ENCODE measurements at places on chromosomes 13 and 19.

- no peak for DNase-seq
Observed at GRCh38 chr19:21147540-21147939, 5.7 kb downstream of the ZNF431 start.

DNA sequence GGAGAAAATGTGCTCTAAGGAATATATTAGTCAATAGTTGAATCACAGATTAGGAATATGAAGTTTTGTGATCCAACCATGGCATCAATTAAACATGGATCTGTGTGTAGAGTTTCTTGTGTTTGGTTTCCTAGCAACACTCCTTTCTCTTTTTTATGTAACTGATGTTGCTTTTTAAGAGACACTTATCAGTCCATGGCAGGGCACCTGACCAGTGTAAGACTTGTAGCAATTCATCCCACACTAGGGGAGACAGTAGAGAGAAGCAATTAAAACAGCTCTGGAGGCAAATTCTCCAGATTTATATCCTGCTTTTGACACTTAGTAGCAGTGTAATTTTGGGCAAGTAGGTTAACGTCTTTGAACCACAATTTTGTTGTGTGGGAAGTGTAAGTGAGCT, 1229.0 kb downstream of the PCDH9 start:
- no peak for DNase-seq

GRCh38 chr19:4624733-4625362, 14.5 kb upstream of the TNFAIP8L1 start:
- no peak for DNase-seq

- no peak for DNase-seq
Observed at GRCh38 chr13:54356849-54357248, 1328.2 kb downstream of the OLFM4 start.

DNA sequence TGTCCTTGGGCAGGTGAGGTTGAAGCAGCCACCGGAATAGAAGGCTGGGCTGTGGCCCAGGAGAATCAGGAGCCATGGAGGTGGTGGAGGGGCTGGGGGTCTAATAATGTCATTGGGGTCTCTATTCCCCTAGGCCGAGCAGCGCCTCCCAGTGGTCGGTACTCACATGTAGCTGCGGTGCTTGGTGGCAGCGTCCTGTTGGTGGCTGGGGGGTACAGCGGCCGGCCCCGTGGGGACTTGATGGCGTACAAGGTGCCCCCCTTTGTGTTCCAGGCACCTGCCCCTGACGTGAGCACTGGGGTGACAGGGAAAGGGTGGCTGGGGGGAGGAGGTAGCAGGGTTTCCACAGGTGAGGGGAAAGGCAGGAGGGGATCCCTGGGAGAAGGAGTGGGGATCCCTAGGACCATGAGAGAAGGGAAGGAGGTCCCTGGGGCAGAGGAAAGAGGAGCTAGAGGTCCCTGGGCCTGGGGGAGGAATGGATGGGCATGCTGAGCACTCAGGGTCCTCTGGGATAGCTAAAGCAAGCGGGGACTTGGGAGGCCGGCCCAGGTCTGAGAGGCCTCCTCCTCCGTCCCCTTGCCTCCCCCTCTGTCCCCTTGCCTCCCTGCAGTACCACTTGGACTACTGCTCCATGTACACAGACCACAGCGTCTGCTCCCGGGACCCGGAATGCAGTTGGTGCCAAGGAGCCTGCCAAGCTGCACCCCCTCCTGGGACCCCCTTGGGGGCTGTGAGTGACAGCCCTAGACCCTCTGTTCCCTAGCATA, 18.1 kb downstream of the MEGF8 start:
- no peak for DNase-seq

- no peak for DNase-seq
Observed at GRCh38 chr19:43455321-43456113, 9.9 kb downstream of the LYPD3 start.

DNA sequence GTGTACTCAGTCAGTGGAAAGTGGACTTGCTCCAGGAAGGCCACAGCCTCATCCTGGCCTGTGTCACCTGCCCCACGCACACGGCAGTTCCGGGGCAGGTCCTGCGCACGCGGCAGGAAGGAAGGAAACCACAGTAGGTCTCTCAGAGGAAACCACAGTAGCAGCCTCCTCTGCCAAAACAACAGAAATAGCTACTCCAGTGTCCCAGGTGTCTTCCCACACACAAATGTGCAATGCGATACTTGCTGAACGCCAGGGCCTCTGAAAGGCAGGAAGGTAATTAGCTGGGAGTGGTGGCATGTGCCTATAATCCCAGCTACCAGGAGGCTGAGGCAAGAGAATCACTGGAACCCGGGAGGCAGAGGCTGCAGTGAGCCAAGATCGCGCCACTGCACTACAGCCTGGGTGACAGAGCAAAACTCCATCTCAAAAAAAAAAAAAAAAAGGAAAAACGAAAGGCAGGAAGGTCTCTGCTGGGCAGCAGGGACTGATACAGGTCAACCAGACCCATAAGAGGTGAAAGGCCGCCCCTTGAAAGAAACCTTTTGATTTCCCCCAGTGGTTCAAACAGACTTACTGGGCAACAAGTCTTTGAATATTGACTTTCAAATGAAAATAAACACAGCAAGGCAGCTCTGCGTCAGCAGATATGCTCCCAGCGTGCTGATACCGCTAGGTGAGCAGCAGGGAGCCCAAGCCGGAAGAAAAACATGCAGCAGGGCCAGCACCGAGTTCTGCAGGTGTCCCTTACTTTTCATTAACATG, 49.5 kb downstream of the CRYL1 start:
- DNase-seq = peak; percentile 68

GRCh38 chr13:112592181-112592580, 4.2 kb upstream of the TUBGCP3 start:
- DNase-seq = no peak

- DNase-seq = no peak
Observed at GRCh38 chr19:5822181-5822844, 17.2 kb downstream of the FUT6 start.

DNA sequence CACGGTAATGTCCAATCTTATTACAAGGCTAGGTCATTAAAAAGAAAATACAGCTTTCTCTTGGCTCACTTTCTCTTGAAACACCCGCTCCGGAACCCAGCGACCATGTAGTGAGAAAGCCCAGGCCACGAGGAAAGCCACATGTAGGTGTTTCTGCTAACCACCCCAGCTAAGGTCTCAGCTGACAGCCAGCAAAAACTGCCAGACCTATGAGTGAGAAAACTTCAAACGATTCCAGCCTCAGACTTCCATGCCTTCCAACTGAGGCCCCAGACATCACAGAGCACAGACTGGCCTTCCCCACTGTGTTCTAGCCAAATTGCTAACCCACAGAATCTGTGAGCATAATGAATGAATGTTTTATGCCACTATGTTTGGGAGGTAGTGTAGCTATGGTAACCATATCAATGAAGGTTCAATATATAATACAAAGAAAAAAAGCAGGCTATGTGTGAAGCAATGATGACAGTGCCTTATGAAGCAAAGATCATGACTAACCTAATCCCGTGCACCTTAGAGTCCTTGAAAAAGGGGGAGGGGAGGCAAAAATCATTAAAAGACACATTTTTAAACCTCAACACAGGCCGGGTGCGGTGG, 11.9 kb upstream of the TPTE2 start:
- no peak for DNase-seq

DNA sequence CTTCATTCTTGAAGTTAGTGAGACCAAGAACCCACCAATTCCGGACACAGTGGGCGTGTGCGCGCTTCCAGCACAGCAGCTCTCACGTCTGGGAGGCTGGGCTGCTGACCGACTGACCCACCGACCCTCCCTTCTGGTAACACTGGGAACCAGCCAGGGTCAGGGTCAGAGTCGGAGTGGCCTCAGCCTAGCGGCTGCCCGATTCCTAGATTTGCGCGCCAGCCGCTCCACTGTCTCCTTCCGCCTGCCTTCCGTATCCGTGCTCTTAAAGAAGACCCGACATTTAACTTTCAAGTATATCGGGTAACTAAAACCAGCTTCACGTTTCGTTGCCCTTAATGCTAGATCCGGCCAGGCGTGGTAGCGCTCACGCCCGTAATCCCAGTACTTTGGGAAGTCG, 41.1 kb downstream of the SERP2 start:
- DNase-seq = no peak

DNA sequence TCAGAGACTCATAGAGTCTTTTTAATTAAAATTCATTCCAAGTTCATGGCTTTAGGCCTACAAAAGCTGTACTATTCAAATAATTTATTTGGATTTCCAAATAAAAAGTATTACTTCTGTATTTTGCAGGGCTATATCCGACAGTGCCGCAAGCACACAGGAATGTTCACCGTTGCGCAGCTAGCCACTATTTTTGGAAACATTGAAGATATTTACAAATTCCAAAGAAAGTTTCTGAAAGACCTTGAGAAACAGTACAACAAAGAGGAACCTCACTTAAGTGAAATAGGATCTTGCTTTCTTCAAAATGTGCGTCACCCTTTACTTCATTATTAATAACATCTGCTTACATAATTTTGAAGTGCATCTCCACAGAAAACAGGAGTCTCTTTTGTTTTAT, 20.5 kb upstream of the C1QTNF9 start:
- no peak for DNase-seq

DNA sequence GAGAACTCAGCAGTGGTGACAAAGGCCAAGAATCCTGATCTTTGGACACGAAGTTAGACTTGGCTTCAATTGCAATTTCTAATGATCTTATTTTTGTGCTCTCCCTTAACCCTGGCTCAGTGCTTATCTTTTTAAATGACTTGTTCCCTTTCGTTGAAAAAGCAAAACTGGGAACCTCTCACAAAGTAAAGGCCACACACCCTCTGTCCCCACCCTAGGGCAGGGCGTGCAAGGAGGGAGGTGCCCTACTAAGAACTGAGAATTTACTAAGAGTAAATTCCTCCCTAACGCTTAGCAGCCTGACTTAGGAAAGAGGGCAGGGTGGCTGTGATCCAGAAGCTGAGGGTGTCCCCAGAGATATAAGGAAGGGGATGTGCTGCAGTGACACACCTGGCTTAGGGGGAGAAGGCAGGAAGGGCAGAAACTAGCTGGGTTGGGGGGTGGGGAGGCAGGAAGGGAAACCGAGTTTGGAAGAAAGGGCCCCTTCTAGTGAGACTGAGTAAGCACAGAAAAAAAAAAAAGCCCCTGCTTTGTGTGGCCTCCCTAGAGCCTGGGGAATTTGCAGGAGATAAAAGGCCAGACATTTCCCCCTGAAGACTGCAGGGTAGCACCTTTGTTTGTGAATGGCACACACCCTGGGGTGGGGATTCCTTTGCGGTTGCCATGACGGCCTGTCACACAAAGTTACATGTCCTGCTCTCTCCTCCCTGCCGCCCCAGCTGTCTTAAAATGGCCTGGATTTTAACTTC, 435.1 kb downstream of the EFNB2 start:
- no peak for DNase-seq

- no peak for DNase-seq
Observed at GRCh38 chr13:61180234-61180633, 235.4 kb downstream of the PCDH20 start.

DNA sequence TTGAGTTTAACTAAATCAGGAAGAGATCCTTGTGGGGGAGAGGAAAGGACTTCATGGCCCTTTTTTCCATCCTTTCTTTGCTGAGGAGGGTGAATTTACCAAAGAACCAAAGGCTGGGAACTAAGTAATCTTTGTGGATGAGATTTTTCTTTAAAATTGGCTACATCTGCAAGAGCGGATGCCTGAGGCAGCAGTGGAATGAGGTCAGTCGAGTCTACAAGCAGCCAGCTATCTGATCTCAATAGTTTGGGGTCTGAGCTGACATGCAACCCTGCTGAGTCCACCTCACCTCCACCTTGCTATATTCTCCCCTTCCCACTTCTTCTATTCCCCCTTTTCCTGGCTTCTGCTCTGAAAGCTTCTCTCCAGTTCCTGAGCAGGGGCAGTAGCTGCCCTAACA, 3.6 kb upstream of the DNAJC15 start:
- DNase-seq = no peak

GRCh38 chr13:94351292-94351990, 128.0 kb downstream of the DCT start:
- DNase-seq = no peak

GRCh38 chr19:7687177-7687576, 6.5 kb downstream of the TRAPPC5 start:
- no peak for DNase-seq

GRCh38 chr19:14395710-14396336, 14.6 kb downstream of the ADGRE5 start:
- DNase-seq = no peak

DNA sequence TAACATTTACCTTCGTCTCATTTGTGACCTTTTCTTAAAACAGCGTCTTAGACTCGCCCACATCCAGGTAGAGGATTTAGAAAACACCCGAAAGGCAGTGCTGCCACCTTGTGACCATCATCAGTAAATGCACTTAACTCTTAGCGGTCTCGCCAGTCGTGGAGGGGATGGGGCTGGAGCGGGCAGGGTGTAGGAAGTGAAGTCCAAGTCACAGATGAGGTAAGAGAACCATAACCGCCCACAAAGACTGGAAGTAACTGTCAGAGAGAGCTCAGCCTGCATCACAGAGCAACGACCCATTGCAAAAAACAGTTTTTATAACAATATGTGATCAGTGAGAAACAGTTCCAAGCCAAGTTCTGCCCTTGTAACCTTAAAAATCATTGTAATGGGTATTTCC, 10.7 kb upstream of the CEACAM3 start:
- DNase-seq = peak; percentile 46

GRCh38 chr19:33532859-33533460, 11.4 kb upstream of the PEPD start:
- DNase-seq = no peak

- DNase-seq = no peak
Observed at GRCh38 chr19:38079926-38080380, 144.1 kb downstream of the DPF1 start.

DNA sequence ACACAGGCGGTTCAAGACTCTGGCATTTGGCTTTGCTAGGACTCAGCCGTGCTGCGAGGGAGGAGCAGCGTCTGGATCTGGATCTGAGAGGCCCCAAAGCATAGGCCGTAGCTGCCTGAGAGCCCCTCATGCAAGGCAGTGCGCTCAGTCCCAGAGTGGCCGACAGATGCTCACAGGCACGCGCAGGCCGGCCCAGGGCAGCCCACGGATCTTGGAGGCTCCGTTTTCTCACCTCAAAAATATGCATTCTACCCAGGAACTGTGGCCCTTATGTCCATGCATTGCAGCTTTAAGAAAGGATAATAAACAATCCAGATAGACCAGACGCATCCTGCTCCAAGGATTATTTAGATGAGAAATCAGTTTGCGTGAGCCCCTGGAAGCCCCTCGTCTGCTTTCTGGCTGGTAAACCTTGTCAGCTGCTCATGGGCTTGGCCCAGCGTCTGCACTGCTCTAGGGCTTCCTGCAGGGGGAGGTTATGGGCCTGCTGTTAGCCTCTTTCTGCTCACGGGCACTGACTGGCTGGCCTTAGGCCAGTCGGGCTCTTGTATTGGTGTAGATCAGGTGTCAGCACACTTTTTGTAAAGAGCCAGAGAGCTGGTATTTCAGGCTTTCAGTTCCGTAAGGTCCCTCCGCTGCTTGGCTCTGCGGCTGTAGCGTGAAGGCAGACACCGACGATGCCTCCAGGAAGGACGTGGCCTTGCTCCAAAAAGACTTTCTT, 24.2 kb downstream of the TEX29 start:
- no peak for DNase-seq

DNA sequence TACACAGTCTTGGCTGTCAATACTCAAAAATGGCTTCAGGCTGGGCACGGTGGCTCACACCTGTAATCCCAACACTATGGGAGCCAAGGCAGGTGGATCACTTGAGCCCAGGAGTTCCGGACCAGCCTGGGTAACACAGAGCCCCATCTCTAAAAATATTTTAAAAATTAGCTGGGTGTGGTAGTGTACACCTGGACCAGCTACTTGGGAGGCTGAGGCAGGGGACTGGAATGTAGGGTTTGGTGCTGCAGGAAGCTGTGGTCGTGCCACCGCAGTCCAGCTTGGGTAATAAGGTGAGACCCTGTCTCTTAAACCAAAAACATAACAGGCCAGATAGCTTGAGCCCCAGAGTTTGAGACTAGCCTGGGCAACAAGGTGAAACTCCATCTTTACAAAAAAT, 6.7 kb upstream of the CHERP start:
- DNase-seq = no peak
